Body of pancreas (tissue), 4 donors: ENCODE measurements at places on chromosomes 5 and 9. TPM values are rescaled to one million over a fixed set of nuclear protein-coding genes. Genes with fewer than 3 reads are reported as not detected.

Gene GMCL2
- not detected for total RNA-seq

Gene ADAMTS2
- total RNA-seq = 19.1 TPM

Gene SPATA31E1
- not detected for total RNA-seq

Gene P4HA2
- total RNA-seq = 57.9 TPM

Gene LIFR
- total RNA-seq = 80.1 TPM

Gene CXCL14
- total RNA-seq = 17.9 TPM

Gene NRARP
- 18.4 TPM for total RNA-seq

Gene MLANA
- total RNA-seq = not detected

Gene ALAD
- total RNA-seq = 44.1 TPM

Gene DPYSL3
- 6.5 TPM for total RNA-seq

Gene FAM221B
- total RNA-seq = 0.33 TPM

Gene MARVELD2
- total RNA-seq = 19.7 TPM

Gene IL3
- not detected for total RNA-seq

Gene CYSRT1
- total RNA-seq = not detected

- no peak for DNase-seq
Measured at GRCh38 chr9:4579001-4579400, 83.1 kb upstream of the PLPP6 start.

- no peak for DNase-seq
Measured at GRCh38 chr5:56674441-56674840, 140.9 kb upstream of the MAP3K1 start.

DNA sequence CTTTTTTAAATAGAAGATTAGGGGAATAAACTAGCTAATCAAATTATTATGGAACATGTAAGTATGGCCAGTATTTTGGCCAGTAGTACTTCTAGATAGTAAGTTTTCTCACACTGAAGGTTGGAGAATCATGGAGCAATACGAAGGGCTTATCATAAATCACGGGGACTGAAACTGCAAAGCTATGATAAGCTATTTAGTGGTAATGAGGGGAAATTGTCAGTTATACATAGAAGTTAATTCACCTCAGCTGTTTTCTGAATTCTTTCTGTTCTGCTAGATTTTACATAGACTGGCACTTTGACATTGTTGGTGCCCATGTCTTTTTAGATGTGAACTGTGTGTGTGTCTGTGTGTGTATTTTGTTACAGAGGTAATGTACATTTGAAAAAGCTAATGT is 34.5 kb upstream of the FAM151B start:
- DNase-seq = no peak

- DNase-seq = no peak
Measured at GRCh38 chr5:56580864-56581263, 234.5 kb upstream of the MAP3K1 start.

- no peak for DNase-seq
Measured at GRCh38 chr5:88602584-88602983, 280.4 kb downstream of the MEF2C start.

DNA sequence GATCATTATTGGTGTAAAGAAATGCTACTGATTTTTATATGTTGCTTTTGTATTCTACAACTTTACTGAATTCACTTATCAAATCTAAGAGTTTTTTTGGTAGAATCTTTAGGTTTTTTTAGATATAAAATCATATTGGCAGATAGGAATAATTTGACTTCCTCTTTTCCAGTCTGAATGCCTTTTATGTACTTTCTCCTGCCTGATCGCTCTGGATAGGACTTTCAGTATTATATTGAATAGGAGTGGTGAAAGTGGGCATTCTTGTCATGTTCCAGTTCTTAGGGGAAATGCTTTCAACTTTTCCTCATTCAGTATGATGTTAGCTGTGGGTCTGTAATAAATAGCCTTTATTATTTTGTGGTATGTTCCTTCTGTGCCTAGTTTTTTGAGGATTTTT is 8.3 kb downstream of the AHRR start:
- DNase-seq = no peak

DNA sequence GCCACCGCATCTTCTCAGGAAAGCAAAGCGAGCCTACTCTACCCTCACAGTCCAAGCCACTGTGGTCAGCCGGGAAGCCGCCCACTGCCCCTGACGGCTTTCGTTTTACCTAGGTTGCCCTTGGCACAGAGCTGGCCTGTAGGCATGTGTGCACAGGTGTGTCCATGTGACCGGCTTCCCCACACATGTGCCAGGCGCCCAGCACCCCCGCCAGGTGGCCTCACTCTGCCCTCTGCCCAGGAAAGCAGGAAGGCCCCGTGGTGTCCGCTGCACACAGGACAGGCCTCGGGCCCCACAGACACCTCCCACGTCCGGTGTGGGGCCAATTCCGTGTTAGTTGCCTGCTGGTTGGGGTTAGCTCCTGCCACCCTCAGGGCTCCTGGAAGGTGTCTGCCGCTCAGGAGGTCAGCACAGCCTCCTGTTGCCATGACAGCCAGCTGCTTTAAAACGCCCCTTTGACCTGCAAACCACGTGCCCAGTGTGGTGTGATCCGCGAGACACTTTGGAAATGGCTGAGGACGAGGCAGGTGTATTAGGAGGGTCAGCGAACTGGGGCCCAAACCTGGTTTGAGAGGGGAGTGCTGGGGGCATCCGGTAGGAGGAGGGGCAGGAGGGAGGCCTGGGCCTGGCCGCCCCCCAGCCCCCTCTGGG is 28.7 kb downstream of the TPPP start:
- peak; percentile 81 for DNase-seq

- DNase-seq = peak; percentile 59
Measured at GRCh38 chr5:139675213-139675612, 27.1 kb downstream of the CXXC5 start.

- DNase-seq = peak; percentile 44
Measured at GRCh38 chr9:33161011-33161588, 6.0 kb downstream of the B4GALT1 start.

DNA sequence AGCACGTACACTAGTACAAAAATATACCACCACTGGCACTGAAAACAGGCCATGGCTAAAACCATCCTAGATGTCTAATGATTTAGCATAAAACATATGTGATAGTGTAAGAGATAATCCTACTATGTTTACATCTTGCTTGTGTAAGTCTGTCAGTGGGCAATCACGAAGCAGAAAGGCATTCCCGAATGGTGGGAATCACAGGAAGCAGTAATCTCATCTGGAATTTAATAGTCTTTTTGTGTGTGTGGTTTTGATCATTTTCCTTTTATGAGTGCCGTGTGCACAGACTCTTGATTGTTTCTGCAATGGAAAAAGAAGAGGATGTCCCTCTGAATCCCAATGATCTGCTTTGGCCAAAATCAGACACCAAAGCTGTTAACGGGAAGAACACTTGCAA is 200.5 kb downstream of the EBF1 start:
- DNase-seq = no peak

- DNase-seq = no peak
Measured at GRCh38 chr9:38062498-38063362, 6.3 kb downstream of the SHB start.

DNA sequence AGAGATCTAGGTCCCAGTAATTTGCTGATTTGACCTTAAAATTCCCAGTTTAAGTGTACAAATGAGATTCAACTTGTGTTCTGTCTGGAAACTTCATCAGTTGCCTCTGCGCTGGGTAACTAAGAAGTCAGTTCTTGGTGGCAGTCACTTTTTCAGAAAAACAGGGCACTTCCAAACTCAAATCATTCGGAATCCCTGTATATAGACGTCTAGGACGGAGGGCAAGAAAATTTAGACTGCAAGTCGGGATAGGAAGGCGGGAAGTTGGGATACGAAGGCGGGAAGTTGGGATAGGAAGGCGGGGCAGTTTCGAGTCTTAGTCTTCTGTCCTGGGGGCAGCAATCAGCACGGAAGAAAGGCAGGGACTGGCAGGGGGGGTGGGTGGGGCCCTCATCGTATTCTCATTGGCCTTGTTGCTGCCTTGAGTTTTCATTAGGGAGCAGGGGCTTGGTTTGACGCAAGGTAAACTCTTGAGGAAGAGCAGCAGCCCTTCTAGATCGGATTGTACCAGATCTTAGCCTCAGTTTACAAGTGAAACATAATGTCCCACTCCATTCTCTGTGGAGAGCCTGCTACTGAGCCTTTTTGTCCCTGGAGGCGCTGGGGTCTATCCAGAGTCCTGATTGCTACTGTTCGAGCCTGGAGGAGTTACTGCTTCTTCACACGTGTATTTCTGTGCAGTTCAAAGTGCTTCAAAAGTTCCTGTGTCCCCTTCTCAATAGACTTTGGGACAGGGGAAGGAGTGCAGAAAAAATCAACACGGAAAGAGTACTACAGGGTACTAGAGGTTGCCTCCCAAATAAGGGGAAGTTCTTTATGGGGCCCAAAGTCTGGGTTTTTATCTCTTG is 2.7 kb upstream of the PURA start:
- no peak for DNase-seq

GRCh38 chr5:150999704-151000442 is 20.5 kb upstream of the GPX3 start:
- DNase-seq = no peak

DNA sequence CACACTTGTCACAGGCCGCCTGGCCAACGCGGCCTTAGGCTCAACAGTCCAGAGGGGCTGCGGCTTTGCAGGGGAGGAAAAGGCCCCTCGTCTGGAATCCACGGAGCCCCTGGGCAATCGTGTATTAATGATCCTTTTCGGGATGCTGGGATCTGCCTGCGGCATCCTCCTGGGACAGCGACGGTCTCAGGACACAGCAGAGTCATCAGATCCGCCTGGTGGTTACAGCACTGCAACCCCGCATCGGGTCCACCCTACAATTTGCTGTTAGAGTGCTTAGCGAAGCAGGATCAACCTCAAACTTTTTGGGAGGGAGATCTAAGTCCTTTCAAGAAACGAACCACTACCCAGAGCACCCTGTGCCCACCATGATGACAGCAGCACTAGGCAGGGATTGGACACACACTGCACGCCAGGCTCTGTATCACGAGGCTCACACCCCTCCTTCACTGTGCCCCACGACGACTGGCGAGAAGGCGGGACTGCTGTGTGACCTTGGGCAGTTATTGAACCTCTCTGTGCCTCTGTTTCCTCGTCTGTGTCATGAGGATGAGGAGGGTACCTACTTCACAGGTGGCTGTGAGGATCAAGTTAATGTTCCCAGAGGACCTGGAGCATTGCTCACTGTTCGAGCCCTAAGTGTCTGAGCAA is 100.4 kb upstream of the COL5A1 start:
- no peak for DNase-seq

GRCh38 chr9:128206916-128207910 is 4.0 kb downstream of the DNM1 start:
- DNase-seq = no peak

- peak; percentile 32 for DNase-seq
Measured at GRCh38 chr9:128555180-128555721, 2.9 kb downstream of the SPTAN1 start.

DNA sequence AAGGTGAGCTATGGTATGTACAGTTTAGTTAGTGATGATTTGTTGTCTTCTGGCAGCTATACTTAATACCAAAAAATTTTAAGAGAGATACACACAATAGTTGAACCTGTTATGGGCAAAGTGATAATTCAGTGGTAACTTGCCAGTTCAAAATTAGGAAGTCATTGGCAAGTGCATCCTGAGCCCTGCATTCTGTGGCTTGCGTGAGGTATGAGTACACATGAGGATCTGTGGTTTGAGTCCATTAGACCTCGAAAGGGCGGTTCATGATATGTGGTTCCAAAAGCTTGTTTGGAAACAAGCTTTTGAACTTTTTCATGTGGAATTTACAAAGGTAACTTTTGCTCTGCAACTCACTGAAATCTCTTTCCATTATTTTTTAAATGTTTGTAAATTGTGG is 47.0 kb downstream of the GPR21 start:
- no peak for DNase-seq

- DNase-seq = no peak
Measured at GRCh38 chr5:152331006-152331405, 74.1 kb downstream of the NMUR2 start.

DNA sequence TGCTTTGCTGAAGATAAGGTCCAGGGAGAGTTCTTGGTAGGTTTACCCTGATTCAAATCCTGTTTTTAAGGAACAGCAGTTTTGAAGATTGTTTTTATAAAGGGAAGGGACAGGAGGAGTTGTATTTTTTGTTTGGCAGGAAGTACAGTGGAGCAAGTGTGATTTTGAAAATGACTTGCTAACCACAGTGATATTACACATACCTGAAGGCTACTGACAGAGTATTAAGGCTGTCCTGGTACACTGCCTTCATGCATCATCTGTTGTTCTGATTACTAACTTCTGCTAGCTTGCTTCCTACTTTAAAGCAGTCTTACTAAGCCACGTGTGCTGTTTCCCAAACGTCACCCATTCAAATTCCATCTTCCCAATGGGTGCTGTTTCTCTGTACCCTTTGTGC is 559.5 kb upstream of the SGCD start:
- no peak for DNase-seq

DNA sequence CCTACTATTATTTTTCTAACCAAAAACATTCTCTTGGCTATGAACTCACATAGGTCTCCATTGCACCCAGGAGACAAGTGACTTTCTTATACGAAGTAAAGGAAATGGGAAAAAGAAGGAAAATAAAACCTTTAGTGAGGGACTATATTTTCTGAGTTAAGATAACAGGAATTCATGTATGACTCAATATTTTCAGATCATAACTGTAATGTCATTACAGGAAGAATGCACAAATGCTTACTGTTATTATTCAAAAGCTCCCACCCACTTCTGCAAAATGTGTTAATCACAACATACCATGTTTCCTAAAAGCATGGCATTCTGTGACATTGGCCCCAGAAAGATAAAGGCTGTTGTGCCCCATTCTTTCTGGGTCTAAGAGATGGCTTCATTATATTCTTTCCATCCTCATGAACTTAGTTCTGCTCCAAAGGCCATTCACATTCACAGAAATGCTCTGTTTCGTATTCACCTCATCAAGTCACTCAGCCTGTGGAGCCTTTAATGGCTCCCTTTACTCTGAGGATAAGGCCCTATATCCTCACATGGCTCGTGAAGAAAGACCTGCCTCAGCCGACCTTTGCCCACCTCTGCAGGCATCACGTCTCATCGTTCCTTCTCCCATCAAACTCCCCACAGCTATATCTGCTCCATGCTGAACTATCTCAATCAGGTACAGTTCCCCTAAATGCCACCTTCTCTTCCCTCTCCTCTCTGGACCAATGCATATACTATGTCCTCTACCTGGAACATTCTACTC is 77.0 kb downstream of the ABCA1 start:
- DNase-seq = no peak

- DNase-seq = no peak
Measured at GRCh38 chr9:99634186-99634585, 187.5 kb upstream of the NR4A3 start.

DNA sequence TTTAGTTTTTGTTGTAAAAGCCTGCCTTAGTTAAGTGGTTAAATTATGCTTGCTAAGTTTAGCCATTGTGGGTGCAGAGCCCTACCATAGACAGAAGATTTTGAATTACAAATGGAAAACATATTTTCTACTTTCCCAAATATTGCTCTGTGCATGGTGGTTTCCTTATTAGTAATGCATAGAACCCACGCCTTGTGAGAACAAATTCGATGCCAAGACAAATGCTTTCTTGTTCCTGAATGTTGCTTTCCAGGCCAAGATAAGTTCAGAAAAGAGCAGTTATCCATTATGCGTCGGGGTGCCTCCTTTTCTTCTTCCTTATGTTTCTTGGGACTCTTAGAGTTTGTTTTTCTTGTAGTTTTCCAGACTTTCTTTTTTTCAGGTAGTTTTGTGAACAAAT is 31.0 kb upstream of the GARNL3 start:
- DNase-seq = no peak

GRCh38 chr5:173498739-173499470 is 117.5 kb downstream of the BOD1 start:
- no peak for DNase-seq
